ENCODE measurements at places on chromosomes 13 and 19. TPM values are rescaled to one million over a fixed set of nuclear protein-coding genes. Genes with fewer than 3 reads are reported as not detected.

IGFL3 gene
- not detected for total RNA-seq

FCGBP gene
- 3,903 TPM for total RNA-seq

AP2A1 gene
- total RNA-seq: 92.1 TPM

SIGLEC8 gene
- total RNA-seq: 0.32 TPM

FPR2 gene
- 0.47 TPM for total RNA-seq

CTXN1 gene
- total RNA-seq: 1.5 TPM

ADM5 gene
- 0.24 TPM for total RNA-seq

TNNI3 gene
- total RNA-seq: 0.64 TPM

VSTM2B gene
- not detected for total RNA-seq

KLK11 gene
- 0.94 TPM for total RNA-seq

ZNF793 gene
- 1.6 TPM for total RNA-seq

TMEM143 gene
- total RNA-seq: 8.9 TPM

ACTMAP gene
- total RNA-seq: 11.1 TPM

FOSB gene
- 3.4 TPM for total RNA-seq

ZNF749 gene
- total RNA-seq: 9.2 TPM

SPRED3 gene
- 0.99 TPM for total RNA-seq

LCP1 gene
- 27.6 TPM for total RNA-seq

ZNF534 gene
- total RNA-seq: not detected

SIAH3 gene
- not detected for total RNA-seq

CYP2A6 gene
- total RNA-seq: not detected

PROSER3 gene
- total RNA-seq: 26.9 TPM

KIR2DL4 gene
- not detected for total RNA-seq

ITGBL1 gene
- 0.72 TPM for total RNA-seq

PALM gene
- total RNA-seq: 13.5 TPM

RNF17 gene
- total RNA-seq: not detected

WDR87 gene
- total RNA-seq: not detected

ZNF541 gene
- 0.21 TPM for total RNA-seq

MEDAG gene
- total RNA-seq: 0.62 TPM

KEAP1 gene
- 53.2 TPM for total RNA-seq

PTGER1 gene
- total RNA-seq: 0.72 TPM

SPATA13 gene
- total RNA-seq: 41.5 TPM

Measured in colonic mucosa (tissue), 4 donors.